Ecto neural progenitor cell (in vitro differentiated cells): ENCODE measurements at places on chromosomes 4 and X.

DNA sequence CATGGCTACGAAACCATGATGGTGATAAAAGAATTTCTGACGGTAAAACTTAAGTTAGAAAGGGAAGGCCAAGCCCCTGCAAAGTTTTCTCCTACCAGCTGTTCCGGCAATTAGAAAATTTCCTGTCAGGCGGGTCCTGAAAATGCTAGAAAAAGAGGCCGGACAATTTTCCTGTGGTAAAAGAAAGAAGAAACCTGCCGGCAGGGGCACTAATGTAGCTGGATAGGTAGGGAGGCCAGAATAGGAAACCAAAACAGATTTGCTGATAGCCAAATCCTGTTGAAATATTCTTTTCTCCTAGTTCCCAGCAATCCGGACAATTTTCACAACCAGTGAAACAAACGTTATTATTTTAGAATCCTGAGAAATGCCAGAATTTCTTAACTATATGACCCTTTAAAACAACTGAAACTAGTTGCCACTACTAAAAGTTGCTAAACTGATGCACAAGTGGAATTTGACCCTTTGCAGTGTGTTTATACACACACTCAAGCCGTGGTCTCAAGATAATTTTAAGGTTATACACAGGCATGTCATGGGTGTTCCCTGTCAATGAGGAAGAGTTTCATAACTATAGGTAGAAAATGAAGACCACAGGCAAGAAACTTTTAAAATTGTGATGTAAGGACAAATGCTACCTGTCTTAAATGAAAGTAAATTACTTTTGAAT, 47.7 kb downstream of the RPS6KA3 start:
- DNase-seq, result no peak

DNA sequence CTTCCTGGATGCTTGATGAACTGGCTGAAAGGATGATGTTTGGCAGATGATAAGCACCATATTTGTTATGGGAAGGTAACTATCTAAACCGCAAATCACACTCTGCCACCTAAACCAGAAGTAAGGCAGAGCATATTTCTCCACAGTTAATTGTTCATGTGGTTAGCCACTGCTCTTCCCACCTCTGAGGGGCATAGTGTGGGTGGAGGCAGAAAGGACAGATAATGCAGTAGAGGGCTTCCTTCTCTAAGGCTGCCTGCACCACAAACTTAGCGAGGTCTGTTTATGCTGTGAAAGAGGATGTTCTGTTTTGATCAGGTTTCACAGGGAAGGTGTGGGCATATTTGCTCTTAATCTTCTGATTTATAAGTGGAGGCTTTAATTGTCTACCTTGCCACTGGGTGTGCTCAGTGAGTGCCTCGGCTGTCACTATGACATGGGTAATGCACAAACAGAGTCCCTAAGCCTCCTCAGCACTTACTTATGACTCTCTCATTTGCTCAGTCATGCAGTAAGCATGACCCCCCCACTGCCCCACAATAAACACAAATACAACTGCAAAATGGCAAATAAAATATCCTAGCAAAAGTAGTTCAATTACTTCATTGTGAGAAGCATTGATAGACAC, 401.0 kb downstream of the TMA16 start:
- no peak for DNase-seq

- no peak for DNase-seq
Measured at GRCh38 chr4:31601793-31602192, 881.6 kb downstream of the PCDH7 start.

DNA sequence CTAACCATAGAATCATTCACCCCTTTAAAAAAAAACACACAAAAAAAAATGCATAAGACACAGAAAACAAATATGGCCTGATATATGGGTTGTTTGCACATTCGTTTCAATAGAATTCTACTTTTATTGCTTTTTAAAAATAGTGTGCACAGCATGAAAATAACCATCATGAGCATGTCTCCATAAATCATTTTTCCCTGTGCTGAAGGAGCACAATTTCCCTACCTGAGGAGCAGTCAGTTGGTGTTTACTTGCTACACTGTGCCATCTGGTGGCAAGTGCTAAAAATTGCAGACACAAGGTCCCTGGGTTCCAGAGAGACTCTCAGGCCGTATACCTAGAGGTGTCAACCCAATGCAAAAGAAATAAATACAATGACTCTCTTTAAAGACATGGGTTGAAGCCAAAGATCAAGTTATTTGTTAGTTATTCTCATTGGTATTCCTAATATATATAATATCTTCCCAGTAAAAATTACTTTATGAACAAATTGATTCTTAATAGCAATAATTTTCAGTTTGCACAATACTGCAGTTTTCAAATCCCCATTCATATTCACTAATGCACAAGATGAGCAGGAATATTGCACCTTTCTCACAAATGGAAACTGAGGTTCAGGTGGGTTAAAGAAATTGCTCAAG, 551.4 kb downstream of the IQCM start:
- peak; percentile 46 for DNase-seq

- no peak for DNase-seq
Measured at GRCh38 chr4:128521156-128521555, 233.5 kb upstream of the PGRMC2 start.
